CD4-positive, CD25-positive, alpha-beta regulatory T cell (primary cell): ENCODE measurements at places on chromosomes 1 and 21. TPM values are rescaled to one million over a fixed set of nuclear protein-coding genes. Genes with fewer than 3 reads are reported as not detected.

The DYRK3 gene
- total RNA-seq: 0.67 TPM

The PGLYRP3 gene
- total RNA-seq: not detected

The SVBP gene
- 24.4 TPM for total RNA-seq

The SMIM12 gene
- 29.7 TPM for total RNA-seq

The LCE1A gene
- not detected for total RNA-seq

The KLHDC9 gene
- total RNA-seq: not detected

The CSF3R gene
- total RNA-seq: 3.6 TPM

The HPDL gene
- not detected for total RNA-seq

The DIO1 gene
- total RNA-seq: not detected

The FCRL1 gene
- total RNA-seq: 2.9 TPM

The NR0B2 gene
- not detected for total RNA-seq

The OR4F16 gene
- not detected for total RNA-seq

The DIP2A gene
- 125 TPM for total RNA-seq

The CFHR2 gene
- not detected for total RNA-seq
